ENCODE measurements at places on chromosomes 6 and 20. TPM values are rescaled to one million over a fixed set of nuclear protein-coding genes. Genes with fewer than 3 reads are reported as not detected.

GRCh38 chr6:114040871-114041270, 69.9 kb upstream of the HDAC2 start:
- H3K27me3 ChIP-seq, result no peaks in the 10 kb centered on the region
- no peaks in the 10 kb centered on the region for H3K36me3 ChIP-seq
- H3K4me3 ChIP-seq, result no peak overlapping the region

DNA sequence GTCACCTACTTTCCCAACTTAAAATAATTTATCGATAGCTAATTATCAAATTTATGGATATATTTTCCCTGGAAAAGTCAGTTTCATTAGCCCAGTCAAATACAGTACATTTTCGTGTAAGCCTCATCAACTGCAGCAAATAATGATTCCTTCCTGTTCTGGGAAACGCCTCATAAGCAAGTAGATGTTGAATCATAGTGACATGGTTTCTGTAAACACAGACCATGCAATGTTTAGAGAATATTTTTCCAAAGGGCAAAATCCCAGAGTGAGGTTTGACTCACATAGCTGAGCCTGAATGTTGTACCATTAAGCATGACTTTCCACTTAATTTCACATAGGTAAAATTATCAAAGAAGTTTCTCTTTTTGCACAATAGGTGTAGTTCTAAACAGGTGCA, 16.7 kb upstream of the VNN1 start:
- H3K36me3 ChIP-seq, result no peaks in the 10 kb centered on the region
- no peak for DNase-seq
- no peaks in the 10 kb centered on the region for H3K4me1 ChIP-seq
- no peaks in the 10 kb centered on the region for H3K27me3 ChIP-seq

DNA sequence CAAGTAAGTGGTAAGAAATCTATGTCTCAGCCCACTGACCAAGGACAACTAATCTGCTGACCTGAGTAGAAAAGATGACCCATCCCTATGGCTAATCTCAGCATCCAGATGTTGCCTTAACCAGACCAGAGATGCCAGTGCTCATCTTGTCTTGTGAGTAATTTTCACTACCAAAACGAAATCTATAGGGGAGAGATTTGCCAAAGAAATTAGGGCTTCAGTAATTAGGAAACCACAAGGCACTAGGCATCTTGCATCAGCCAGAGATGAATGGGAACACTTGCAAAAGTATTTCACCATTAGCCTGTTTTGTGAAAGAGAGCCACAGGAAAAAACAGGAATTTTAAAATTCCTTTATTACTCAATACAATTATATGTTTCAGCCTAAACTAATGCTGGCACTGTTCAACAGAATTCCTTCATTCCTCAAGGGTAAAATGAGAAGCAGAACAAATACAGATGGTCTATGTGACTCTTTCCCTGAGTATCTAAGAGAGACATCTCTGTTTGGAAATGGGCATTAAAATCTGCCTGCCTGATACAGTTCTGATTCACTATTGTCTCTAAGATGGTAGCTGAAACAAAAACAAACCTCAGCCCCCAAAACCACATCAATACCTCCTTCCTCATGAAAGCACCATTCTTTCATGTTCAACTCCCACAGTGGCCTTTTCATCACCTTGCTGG, 87.8 kb downstream of the GMDS start:
- no peak overlapping the region for H3K4me3 ChIP-seq
- no peaks in the 10 kb centered on the region for H3K36me3 ChIP-seq
- H3K4me1 ChIP-seq, result peaks cover 15% of the 10 kb centered on the region

DNA sequence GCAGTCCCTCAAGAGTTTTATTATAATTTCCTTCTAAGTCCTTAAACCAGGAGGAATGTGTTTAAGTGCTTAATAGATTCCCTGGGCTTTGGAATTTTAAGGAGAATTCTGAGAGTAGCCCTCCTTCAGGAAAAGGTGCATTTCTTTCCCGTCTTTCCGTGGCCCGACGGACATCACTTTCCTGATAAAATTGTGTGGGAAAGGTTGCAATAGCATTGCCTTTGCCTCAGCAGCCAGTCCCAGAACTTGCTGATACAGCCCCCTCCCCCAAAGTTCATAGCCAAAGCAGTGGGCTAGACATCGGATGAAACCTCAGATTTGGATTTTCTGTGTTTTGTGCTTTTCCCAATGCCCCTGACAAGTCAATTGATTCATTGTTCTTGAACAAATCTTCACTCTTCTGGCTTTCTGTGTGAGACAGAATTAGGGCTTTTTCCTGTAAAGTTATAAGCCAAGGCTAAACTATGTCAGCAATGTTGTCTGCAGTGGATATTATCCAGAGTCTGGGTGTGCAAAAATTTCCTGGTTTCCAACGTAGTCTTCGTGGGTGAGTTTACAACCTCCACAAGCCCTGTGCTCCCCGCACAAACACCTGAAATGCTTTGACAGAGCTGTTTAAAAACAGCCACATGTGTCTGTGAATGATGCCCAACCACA, 1.1 kb upstream of the SMOC2 start:
- no peak overlapping the region for H3K27ac ChIP-seq
- H3K4me3 ChIP-seq, result no peak overlapping the region
- H3K4me1 ChIP-seq, result no peaks in the 10 kb centered on the region

DNA sequence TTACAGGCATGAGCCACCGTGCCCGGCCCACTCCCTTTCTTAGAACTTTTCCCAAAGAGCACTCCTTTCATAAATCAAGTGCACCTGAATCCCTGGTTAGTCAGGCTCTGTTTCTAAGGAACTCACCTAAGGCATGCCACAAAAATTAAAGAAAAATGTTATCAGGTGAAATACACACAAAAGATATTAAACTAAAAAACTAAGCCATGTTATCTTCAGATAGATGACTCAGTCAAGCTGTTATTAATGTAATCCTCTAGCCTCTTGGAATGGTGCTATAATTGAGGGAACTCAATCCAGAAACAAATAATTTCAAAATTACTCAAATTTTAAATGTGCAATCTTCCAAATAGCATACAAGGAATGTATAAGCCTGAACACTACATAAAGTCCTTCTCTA, 83.0 kb downstream of the TENT5A start:
- no peaks in the 10 kb centered on the region for H3K27me3 ChIP-seq
- no peaks in the 10 kb centered on the region for H3K36me3 ChIP-seq
- no peak overlapping the region for H3K27ac ChIP-seq
- DNase-seq, result no peak
- H3K4me3 ChIP-seq, result no peak overlapping the region

GRCh38 chr6:165220045-165220444, 89.4 kb downstream of the C6orf118 start:
- H3K4me3 ChIP-seq, result no peak overlapping the region
- no peaks in the 10 kb centered on the region for H3K4me1 ChIP-seq
- no peak for DNase-seq
- H3K36me3 ChIP-seq, result no peaks in the 10 kb centered on the region

- H3K27me3 ChIP-seq, result no peaks in the 10 kb centered on the region
- H3K4me3 ChIP-seq, result no peak overlapping the region
- DNase-seq, result no peak
- H3K36me3 ChIP-seq, result peaks cover 26% of the 10 kb centered on the region
- no peak overlapping the region for H3K27ac ChIP-seq
Observed at GRCh38 chr20:49850463-49851230, 38.0 kb downstream of the SLC9A8 start.

DNA sequence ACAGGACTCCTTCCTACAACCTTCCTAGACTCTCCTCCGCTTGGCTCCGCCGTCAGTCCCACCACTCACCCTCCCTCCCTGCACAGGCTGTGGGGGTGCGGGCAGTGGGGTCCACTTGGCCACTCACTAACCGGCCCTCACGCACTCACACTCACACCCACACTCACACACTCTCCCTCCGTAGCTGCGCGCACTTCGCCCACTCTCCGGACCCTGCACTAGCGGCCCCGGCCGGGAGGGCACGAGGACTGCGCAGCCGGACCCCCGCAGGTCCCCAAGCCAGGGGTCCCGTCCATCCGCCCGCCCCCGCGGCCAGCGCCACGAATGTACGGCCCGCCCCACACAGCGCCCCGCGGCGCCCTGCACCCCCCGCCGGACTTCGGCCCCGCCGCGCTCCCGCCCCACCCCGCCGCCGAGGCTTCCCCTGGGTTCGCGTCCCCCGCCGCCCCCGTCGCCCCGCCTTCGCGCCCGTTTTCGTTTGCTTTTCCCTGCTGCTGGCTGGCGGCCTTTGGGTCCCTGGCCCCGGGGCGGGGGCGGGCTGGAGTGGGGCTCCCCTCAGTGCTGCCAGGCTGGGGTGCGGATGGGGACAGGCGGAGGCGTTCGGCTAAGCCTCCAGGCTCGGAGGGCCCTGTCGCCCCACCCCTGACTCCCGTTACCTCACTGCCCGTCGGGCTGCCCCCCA, 23.0 kb upstream of the SLC22A7 start:
- peaks cover 11% of the 10 kb centered on the region for H3K4me1 ChIP-seq
- H3K27me3 ChIP-seq, result peaks cover 18% of the 10 kb centered on the region
- peak overlapping the region; percentile 66 for H3K4me3 ChIP-seq

- H3K27ac ChIP-seq, result no peak overlapping the region
- H3K4me1 ChIP-seq, result no peaks in the 10 kb centered on the region
- no peak for DNase-seq
- H3K27me3 ChIP-seq, result no peaks in the 10 kb centered on the region
- no peak overlapping the region for H3K4me3 ChIP-seq
Observed at GRCh38 chr6:116797585-116797984, 31.3 kb downstream of the GPRC6A start.

DNA sequence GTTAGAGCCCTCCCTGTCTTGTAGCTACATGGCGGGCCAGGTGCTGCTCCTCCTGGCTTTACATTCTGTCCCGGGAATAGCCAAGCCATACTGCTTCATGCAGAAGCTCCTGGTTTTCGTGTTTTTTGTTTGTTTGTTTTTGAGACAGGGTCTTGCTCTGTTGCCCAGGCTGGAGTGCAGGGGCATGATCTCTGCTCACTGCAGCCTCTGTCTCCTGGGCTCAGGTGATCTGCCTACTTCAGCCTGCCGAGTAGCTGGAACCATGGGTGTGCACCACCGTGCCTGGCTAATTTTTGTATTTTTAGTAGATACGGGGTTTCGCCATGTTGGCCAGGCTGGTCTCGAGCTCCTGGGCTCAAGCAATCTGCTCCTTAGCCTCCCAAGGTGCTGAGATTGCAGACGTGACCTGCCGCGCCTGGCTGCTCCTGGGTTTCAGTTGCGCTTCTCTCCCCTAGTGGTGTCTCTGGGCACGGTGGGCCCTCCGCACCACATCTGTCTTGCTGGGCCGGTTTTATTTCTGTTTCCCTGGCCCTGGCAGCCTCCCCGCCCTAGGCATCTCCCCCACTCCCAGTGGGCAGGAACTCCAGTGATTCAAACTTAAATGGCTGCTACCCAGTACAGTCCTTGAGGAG, 12.9 kb downstream of the CDYL start:
- no peak for DNase-seq
- H3K27me3 ChIP-seq, result no peaks in the 10 kb centered on the region
- no peak overlapping the region for H3K4me3 ChIP-seq
- H3K27ac ChIP-seq, result no peak overlapping the region
- H3K36me3 ChIP-seq, result no peaks in the 10 kb centered on the region
- H3K4me1 ChIP-seq, result peaks cover 22% of the 10 kb centered on the region

DNA sequence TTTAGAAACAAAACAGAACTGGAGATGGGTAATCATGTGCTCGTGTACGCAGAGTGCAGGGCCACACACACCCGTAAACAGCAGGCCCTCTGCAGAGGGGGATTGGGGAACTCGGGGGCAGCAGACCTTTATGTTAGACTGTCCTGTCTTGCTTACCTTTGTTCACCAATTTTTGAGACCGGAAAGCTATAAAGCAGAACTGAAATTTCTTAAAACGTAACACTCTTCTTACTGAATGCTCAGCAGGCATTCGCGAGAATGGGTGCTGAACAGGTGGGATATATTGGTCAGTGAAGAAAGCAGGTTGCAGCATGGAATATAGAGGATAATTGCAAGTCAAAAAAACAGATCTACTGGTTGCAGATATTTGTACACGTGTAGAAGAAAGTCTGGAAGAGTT, 211.1 kb downstream of the BMP7 start:
- no peaks in the 10 kb centered on the region for H3K36me3 ChIP-seq
- H3K4me1 ChIP-seq, result no peaks in the 10 kb centered on the region
- no peak for DNase-seq
- no peak overlapping the region for H3K4me3 ChIP-seq
- no peak overlapping the region for H3K27ac ChIP-seq

DNA sequence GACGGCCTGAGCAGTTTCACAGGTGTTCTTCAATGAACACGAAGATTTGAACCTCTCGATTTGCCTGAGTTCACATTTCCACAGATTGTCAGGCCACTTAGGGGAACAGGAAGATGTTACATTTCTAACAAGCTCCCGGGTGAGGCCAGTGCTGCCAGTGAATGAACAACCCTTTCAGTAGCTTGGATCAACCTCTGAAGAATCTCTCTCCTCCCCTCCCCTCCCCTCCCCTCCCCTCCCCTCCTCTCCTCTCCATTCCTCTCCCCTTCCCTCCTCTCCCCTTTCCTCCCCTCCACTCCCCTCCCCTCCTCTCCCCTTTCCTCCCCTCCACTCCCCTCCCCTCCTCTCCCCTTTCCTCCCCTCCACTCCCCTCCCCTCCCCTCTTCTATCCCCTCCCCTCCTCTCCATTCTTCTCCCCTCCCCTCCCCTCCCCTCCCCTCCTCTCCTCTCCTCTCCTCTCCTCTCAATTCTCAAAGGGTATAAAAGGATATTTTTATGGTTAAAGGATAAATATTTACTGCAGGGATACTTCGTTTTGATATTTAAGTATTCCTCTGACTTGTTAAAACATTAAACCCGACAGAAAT, 114.1 kb upstream of the INSM1 start:
- no peaks in the 10 kb centered on the region for H3K36me3 ChIP-seq
- H3K4me3 ChIP-seq, result no peak overlapping the region
- no peak overlapping the region for H3K27ac ChIP-seq
- DNase-seq, result no peak
- H3K4me1 ChIP-seq, result no peaks in the 10 kb centered on the region

DNA sequence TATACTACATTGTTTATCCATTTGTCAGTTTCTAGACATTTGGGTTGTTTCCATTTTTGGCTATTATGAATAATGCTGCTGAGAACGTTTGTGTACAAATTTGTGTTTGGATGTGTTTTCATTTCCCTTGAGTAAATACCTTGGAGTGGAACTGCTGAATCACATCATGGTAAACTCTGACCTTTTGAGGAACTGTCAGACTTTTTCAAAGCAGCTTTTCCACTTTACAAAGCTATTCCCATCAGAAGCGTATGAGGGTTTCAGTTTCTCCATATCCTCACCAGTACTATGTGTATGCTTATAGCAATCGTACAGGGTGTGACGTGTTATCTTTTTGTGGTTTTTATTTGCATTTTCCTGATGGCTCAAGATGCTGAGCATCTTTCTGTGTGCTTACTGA, 103.7 kb downstream of the MYO6 start:
- no peaks in the 10 kb centered on the region for H3K4me1 ChIP-seq
- no peaks in the 10 kb centered on the region for H3K36me3 ChIP-seq
- no peak overlapping the region for H3K27ac ChIP-seq
- DNase-seq, result no peak
- no peaks in the 10 kb centered on the region for H3K27me3 ChIP-seq

Gene LY6G6D
- total RNA-seq, result not detected

Gene TNXB
- 4.9 TPM for total RNA-seq

Gene SALL4
- 0.11 TPM for total RNA-seq

Gene PKIB
- total RNA-seq, result not detected

Gene SLC17A1
- total RNA-seq, result not detected

Gene PHACTR1
- total RNA-seq, result 0.04 TPM

Gene NR2E1
- total RNA-seq, result not detected

Measured in CD8-positive, alpha-beta memory T cell (primary cell).